ENCODE measurements at places on chromosomes 16 and 17.

GRCh38 chr17:46194393-46195216, 1.4 kb upstream of the KANSL1 start:
- DNase-seq = peak; percentile 41

- no peak for DNase-seq
Observed at GRCh38 chr17:68562736-68563135, 38.4 kb downstream of the FAM20A start.

DNA sequence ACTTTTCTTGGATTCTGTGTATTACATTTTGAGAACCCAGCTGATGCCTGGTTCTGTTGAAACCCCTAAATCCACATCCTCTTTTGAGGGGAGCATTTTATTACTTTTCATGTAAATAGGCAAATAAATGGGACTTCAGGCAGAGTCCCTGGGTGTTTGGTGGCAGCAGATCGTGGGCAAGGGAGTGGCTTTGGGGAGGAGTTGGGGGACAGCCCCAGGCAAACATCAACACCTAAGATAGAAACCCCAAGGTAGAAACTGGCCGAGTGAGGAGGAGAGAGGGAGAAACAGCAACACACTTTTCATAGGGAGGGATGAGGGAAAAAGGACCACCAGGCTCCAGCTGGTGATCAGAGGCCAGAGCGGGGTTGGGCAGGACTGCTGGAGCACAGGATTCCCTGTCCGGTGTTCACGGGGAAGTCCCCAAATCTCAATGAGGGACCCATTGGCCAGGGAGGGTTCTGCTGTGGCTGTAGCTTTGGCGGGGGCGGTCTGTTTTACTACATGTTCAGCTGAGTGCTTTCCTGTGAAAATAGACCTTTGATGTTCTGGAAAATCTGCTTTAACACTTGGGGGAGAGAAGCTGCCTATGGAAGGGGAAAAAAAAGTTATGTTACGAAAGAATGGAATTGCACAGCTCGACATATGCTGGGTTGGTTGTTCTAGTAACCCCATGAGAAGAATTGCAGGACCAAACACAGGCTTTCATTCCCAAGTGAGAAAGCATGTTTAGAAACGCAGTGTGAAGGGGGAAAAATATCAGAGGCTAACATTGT, 46.6 kb downstream of the MSI2 start:
- no peak for DNase-seq

DNA sequence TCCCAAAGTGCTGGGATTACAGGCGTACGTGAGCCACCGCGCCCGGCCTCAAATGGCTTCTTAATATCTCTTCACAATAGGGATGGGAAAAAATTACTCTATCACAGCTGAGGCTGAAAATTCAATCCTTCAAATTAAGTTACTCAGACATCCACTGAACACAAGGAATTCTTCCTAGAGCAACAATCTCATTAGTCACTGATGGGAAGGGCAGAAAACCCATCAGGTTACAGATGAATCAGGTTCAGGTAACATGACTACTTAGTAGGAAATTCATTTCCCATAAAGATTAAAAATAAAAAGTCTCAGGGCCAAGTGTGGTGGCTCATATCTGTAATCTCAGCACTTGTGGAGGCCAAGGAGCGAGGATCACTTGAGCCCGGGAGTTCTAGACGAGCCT, 42.5 kb upstream of the ABR start:
- DNase-seq = no peak

DNA sequence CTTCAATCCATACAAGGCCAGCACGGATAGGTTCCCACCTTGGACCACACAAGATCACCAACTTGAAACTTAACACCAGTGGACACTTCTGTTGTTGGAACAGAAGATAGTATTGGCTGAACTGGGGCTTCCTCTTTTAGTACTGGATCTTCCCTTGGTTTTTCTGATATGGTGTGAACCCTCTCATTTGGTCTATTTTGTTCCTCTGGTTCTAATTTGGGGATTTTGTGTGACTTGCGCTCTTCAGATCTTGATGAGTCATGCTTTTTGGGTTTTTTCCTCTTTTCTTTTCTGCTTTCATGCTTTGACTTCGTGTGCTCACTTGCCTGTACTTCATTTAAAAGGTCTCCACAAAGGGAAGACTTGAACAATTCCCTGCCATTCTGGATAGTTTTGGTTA, 39.0 kb downstream of the SOST start:
- DNase-seq = no peak

DNA sequence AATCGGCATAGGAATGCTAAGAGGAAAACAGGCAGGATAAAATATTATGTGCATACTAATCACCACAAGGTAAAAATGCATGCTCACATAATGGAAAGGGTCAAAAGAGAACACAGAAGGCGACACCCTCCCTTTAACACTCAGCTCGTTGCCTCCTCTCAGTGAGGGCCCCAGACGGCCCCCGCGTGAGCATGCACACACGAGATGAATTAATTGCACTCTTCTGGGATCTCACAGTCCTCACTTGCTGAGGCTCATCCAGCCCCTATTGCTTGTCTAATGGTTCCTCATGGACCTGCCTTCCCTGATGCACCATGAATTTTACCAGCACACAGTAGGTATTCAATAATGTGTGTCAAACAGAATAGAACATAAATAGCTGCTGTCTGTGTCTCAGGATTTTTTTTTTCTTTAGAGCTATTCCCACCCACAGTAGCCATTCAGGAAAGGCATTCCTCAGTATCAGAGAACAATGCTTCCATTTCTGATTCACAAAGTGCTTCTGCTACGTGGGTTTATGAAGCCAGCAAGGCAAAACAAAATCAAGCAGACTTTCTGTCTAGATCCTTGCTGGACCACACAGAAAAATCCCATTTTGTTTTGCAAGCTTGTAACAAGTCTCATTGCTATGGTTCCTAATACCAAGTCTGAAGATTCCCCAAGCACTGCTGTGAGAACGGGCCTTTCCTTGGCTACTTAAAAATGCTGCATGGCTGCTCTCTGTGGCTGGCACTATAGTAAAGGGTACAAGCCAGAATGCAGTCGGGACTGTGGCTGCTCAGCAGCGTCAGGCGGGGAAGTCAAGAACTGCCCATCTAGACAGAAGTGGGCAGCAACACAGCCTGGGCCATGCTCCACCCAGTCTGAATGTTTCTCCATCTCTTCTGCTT, 43.6 kb downstream of the TOM1L2 start:
- DNase-seq = no peak

DNA sequence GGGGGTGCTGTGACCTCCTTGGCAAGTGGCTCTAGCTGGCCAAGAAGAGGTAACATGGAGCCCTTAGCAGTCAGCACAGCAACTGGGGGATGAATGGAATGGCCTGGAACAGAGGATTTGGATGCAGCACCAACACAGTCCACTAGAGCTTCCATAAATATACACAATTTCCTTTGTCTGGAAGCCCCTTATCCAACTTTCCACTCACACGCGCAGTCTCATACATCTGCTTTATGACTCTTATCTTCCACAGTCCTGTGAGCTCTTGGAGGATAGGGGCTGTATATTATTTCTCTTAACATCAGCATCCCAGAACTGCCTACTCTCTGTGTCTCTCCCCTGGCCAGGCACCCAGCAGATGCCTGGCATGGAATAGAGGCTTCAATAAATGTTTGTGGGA, 235.6 kb upstream of the MAF start:
- no peak for DNase-seq

- DNase-seq = no peak
Observed at GRCh38 chr17:66889480-66890230, 54.7 kb downstream of the CACNG5 start.

GRCh38 chr17:65670667-65671371, 109.4 kb upstream of the AXIN2 start:
- DNase-seq = no peak

GRCh38 chr17:64145375-64145750, 15.4 kb upstream of the ERN1 start:
- no peak for DNase-seq

- no peak for DNase-seq
Observed at GRCh38 chr17:79365351-79365750, 245.5 kb downstream of the RBFOX3 start.

- peak; percentile 76 for DNase-seq
Observed at GRCh38 chr17:81733507-81734404, 21.7 kb downstream of the SLC25A10 start.

DNA sequence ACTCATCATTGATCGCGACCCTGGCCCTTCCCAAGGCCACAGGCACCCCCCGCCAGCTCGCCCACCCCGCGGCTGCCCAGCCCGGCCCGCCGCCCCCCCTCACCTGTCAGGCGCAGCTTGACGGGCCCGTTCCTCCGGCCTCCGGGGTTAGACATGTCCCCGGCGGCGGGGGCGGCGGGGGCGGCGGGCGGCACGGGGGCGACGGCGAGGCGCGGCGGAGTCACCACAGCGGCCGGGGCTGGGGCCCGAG, 456 bp downstream of the SMURF2 start:
- no peak for DNase-seq

DNA sequence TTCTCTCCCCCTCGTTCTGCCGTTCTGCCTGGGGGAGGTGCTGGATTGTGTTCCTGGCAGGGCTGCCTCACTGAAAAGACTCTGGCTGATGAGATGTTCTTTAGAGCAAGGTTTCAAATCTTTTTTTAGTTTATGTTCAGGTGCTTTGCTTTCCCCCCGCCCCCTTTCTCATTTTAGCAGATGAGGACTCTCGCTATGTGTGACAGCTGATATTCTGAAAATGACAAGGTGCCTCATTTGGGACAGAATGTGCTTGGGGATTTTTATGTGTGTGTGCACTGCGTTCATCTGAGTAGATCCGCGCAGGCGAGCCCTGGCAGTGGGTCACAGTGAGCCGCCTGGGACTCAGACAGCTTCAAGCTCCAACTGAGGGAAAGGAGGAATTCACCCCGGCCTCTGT, 205.9 kb downstream of the HS3ST4 start:
- DNase-seq = no peak

- no peak for DNase-seq
Observed at GRCh38 chr17:21248500-21248899, 4.7 kb downstream of the NATD1 start.

DNA sequence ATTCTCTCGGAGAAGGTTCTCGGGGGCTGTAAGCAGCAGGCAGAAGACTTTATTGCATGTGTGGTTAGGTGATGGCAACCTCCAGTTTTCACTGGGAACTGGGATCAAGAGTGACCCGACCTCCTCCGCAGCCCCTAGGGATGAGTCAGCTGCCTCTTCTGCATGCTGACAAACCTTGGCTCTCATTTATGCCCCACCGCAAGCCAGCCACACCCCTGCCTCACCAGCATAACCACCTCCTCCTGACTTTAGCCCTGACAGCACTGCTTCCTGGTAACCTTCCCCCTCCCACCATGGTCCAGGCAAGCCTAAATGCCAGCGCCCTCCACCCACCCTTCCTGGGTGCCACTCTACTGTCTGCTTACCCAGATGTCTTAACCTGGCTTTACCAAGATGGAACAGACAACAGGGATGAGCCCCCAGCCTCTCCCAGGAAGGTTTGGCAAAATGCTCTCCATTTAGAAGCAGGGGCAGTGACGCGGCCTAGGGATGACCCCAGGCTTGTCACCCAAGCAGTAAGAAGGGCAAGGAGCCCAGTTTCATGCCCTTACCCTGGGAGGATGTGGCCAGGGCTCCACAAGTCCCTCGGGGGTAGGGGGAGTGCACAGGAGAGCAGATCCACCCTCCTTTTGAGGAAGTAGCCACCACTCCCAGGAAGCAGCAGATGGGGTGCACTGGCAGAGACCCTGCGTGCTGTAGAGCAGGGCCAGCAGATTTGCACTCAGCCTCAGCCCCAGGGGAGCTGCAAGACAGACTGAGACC, 73.5 kb downstream of the GOSR1 start:
- DNase-seq = no peak

GRCh38 chr16:19696328-19696727, 21.7 kb downstream of the KNOP1 start:
- DNase-seq = peak; percentile 80

- no peak for DNase-seq
Observed at GRCh38 chr16:70689970-70690891, 4.4 kb upstream of the MTSS2 start.

DNA sequence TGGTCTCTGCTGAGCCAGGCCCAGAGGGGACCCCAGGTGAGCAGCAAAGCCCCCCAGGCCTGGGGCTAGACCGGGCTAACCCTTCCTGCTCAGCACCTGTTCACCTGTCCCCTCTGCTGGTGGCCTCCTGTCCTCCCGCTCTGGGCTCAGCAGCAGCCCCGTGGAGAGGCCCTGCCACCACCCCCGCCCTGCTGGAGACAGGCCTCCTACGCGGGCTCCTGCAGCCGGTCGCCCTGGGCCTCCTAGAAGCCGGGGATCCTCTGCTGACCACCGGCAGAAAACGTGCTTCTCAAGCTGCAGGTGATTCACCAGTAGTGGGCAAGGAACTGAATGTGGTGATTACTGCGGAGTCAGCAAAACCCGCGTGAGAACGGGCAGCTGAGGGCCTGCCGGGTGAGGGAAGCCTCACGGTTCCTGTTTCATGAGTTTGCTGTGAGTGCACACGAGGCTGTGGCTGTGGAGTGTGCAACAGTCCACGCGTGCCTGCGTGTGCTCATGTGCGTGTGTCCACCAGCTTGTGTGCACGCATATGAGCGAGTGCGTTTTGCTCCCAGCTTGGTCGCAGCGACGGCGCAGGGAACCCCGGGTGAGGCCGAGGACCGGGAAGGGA, 792 bp downstream of the SECTM1 start:
- DNase-seq = peak; percentile 68

GRCh38 chr17:10305398-10305797, 67.4 kb downstream of the MYH13 start:
- no peak for DNase-seq

DNA sequence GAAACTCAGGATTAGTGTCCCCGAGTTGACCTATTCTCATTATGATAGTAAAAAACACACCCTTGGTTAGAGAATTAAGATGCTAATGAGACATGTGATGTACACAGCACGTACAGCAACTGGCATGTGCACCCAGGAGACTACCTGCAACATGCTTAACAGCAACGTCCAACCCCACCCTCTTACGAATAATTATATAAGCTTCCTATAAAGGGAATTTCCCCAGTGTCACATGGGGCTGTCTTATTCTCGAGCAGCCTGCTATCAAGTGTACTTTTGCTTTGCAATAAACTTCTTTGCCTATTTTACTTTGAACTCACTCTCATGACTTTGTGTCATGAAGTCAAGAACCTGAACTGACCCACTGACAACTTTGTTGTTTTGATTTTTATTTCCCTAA, 62.4 kb upstream of the PMFBP1 start:
- no peak for DNase-seq

Data from NCI-H1417 (cell line).